ENCODE measurements at places on chromosomes 2 and 18. TPM values are rescaled to one million over a fixed set of nuclear protein-coding genes. Genes with fewer than 3 reads are reported as not detected.

Gene CD28
- not detected for total RNA-seq

Gene KHK
- 1.7 TPM for total RNA-seq

DNA sequence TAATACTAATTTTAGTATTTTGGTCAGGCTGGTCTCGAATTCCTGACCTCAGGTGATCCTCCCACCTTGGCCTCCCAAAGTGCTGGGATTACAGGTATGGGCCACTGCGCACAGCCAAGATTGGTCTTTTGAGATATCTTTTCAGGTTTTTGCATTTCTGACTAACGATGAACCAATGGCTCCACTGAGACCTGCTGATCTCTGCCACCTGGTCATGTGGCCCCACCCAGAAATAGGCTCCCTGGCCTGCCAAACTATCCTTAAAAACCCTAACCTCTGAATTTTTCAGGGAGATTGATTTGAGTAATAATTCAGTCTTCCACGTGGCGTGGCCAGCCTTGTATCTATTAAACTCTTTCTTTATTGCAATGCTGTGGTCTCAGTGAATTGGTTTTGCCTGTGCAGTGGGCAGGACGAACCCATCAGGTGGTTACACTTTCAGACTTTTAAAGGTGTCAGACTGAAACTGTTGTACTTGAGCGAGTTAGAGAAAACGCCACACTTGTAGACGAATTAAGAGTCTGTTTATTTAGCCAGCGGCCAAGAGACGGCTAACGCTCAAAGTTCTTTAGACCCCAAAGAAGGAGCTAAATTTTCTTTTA lies 85.8 kb upstream of the MSH6 start:
- DNase-seq, result no peak
- H3K4me1 ChIP-seq, result no peaks in the 10 kb centered on the region
- no peaks in the 10 kb centered on the region for H3K27me3 ChIP-seq
- H3K36me3 ChIP-seq, result no peaks in the 10 kb centered on the region

DNA sequence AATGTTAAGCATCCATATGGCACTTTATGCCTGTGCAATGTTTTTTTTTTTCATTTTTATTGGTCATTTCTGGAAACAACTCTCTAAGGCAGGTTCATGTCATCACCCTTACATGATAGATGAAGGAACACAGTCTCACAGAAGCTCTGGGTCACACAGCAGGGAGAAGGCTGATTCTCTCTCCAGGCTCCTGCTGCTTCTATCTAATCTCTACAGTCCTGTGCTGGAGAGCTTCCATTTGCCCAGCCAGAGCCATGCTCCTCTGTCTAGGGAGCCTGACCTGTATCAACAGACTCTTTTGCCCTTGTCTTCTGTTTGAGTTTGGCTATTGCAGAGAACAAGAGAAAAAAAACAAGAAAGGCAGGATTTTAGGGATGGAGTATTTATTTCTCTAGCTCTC lies 584.8 kb downstream of the MBD2 start:
- H3K27me3 ChIP-seq, result no peaks in the 10 kb centered on the region
- H3K36me3 ChIP-seq, result no peaks in the 10 kb centered on the region
- no peak overlapping the region for H3K27ac ChIP-seq
- no peaks in the 10 kb centered on the region for H3K4me1 ChIP-seq
- DNase-seq, result no peak

DNA sequence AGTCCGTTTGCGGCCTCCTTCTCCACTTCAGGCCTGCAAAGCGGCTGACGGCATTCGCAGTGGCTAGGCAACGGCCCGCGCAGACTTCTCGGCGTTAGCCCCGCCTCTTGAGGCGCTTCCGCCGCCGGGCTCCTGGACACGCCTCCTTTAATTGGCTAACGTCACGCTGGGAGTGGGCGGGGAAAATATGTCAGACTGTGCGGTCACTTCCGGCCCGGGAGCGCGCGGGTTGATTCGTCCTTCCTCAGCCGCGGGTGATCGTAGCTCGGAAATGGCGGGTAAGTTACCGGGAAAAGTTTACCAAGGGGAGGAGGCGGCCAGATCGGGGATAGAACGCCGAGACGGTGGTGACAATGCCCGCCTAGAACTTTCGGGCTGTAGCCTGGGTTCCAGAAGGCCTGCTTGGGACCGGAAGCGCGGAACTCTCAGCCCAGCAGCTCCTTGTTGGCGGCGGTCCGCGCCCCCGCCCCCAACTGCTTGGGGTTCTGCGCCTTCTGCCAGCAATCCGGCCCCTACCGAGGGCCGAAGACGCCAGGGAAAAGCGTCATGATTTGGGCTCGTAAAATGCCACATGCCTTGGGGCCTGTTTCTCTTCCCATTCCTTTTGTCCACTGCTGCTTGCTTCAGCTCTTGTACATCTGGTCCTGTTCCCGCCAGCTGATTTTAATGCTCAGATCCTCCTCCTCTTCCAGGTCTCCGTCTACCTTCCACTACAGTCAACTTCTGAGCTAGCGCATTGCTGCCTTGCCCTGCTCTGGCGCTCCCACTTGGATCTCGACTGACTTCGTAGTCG lies at the start of gene HAT1:
Gene HAT1 (plus strand): TSS at position 232 of the 793 bp plus-strand sequence. CDS start 40 bp downstream, at position 272.
- peak within 1 kb of the TSS; percentile 90 for H3K4me3 ChIP-seq
- H3K36me3 ChIP-seq, result peaks cover 19% of the 10 kb centered on the region
- peaks cover 16% of the 10 kb centered on the region for H3K4me1 ChIP-seq
- no peaks in the 10 kb centered on the region for H3K27me3 ChIP-seq
- peak; percentile 98 for DNase-seq

Gene CHRND
- total RNA-seq, result not detected

DNA sequence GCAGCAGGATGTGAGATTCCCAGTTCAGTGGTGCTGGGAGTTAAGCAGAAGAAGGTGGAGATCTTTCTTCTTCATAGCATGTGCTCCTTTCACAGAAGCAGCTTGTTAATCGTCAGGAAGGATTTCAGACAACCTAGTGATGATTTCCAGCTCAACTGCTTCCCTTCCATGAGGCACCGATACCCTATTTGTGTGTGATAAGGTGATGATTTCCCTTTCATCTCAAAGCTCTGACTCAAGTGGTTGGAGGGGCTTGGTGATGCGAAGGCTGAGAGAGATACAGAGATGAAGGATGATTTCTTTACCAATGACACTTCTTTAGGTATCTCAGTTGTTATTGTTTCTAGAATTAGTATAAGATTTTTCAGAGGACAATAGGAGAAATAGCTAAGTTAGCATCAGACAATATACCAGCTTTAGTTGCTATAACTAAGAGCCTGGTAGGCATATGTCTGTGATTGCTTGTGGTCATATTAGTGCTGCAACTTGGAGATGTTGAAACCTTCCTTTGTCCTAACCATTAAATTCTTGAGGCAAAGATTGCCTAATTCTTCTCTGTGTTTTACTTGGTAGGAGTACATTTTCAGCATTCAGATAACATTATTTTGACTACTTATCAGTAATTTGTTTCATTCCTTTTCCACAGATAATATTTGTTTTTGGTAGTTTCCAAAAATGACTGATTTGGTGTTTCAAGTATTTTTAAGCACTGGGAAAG lies 111.3 kb downstream of the PLCL1 start:
- H3K4me3 ChIP-seq, result no peak overlapping the region
- DNase-seq, result peak; percentile 62
- H3K36me3 ChIP-seq, result no peaks in the 10 kb centered on the region
- H3K27me3 ChIP-seq, result no peaks in the 10 kb centered on the region
- peak overlapping the region; percentile 47 for H3K27ac ChIP-seq

DNA sequence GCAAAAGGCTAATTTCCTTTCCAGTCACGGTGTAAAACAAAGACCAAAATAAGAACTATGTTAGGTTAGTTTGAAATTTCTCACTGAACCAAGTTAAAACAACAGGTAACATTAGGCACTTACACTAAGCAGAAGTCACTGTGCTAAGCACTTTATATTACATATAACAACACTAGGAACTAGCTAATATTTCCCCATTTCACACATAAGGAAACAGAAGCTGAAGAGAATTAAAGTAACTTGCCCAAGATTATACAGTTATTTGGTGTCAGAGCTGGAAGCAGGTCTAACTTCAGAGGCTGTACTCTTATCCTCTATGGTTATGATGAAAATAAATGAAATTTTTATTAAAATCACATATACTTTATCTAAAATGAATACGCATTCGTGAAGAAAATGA lies 5.9 kb downstream of the ITSN2 start:
- peaks cover 7% of the 10 kb centered on the region for H3K36me3 ChIP-seq
- no peak overlapping the region for H3K4me3 ChIP-seq
- DNase-seq, result no peak
- no peaks in the 10 kb centered on the region for H3K27me3 ChIP-seq
- H3K27ac ChIP-seq, result peak overlapping the region; percentile 14

- H3K4me1 ChIP-seq, result no peaks in the 10 kb centered on the region
- no peaks in the 10 kb centered on the region for H3K27me3 ChIP-seq
- H3K27ac ChIP-seq, result no peak overlapping the region
- no peak for DNase-seq
- H3K36me3 ChIP-seq, result no peaks in the 10 kb centered on the region
- no peak overlapping the region for H3K4me3 ChIP-seq
Measured at GRCh38 chr2:71291398-71291797, 40.2 kb upstream of the ZNF638 start.

GRCh38 chr2:111034606-111035005 lies 86.1 kb upstream of the BCL2L11 start:
- peaks cover 28% of the 10 kb centered on the region for H3K27me3 ChIP-seq
- peaks cover 22% of the 10 kb centered on the region for H3K4me1 ChIP-seq
- DNase-seq, result no peak
- H3K36me3 ChIP-seq, result peaks cover 5% of the 10 kb centered on the region
- H3K4me3 ChIP-seq, result no peak overlapping the region

DNA sequence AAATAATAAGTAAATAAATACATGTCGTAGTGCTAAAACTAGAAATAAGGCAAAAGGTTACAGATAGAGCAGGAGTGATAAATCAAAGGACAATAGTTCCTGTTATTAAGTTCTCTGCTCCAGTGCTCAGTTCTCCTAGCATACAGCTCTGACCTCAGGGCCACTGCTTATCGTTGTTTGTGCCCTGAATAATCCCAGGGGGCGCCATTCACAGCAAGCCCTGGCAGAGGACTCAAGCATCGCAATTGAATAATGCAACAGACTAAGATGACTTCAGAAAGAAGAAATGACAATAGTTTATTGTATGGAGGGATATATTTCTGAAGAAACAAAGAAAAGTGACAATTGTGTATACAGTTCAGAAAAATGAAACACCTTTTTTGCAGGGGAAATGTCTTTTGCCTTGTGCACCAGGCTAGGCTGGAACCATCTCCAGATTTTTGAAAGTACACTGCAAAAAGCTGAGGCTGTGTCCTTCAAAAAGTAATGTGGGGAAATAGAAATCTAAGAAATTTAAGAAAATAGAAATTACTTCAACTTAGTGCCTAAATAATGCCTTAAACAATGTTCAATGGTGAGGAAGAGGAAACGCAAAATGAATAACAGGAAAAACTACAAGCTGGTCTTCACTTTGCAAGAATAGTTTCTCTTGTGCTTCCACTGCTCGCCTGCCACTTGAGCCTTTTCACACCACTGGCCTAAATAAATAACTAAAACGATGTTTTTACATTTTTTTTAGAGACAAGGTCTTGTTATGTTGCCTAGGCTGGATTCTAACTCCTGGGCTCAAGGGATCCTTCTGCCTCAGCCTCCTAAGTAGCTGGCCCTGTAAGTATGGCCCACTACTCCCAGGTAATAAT lies 19.0 kb upstream of the CCNYL1 start:
- no peaks in the 10 kb centered on the region for H3K27me3 ChIP-seq
- no peaks in the 10 kb centered on the region for H3K36me3 ChIP-seq
- no peak overlapping the region for H3K27ac ChIP-seq
- peak; percentile 51 for DNase-seq
- H3K4me3 ChIP-seq, result no peak overlapping the region

Gene IL18RAP
- total RNA-seq, result not detected

- no peaks in the 10 kb centered on the region for H3K36me3 ChIP-seq
- peaks cover 51% of the 10 kb centered on the region for H3K27me3 ChIP-seq
Measured at GRCh38 chr2:175686002-175686401, 316.1 kb downstream of the LNPK start.

DNA sequence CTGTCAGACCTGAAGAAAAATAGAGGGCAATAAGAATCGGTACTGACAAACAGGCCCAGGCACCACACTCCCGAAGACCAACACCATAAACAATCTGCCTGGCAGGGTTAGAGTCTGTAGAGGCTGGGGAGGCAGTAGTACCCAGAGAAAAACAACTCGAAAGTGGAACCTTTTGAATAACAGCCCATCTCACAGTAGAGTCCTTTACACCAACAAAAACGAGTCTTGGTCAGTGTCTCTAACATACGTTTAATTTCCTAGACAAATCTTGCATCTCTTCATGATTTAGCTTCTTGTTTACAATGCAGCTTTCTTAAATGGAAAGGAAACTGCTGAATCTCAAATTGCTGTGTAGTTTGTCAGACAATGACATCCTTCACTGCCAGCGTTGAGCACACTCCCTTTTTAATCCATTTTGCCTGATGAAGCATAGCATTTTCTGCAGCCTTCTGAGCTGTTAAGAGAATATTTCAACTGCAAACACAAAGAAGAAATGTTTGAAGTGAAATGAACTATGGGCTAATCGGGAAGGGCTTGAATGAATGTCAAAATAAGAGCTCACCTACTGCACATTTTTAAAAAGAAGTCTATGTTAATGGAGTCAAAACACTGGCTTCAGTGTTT lies 73.1 kb upstream of the DSG1 start:
- peak overlapping the region; percentile 39 for H3K27ac ChIP-seq
- no peak for DNase-seq
- H3K4me1 ChIP-seq, result peaks cover 43% of the 10 kb centered on the region
- H3K27me3 ChIP-seq, result no peaks in the 10 kb centered on the region
- no peaks in the 10 kb centered on the region for H3K36me3 ChIP-seq
- H3K4me3 ChIP-seq, result peak overlapping the region; percentile 60

Gene HOXD9
- not detected for total RNA-seq

- peak; percentile 33 for DNase-seq
- H3K27me3 ChIP-seq, result no peaks in the 10 kb centered on the region
- H3K4me3 ChIP-seq, result no peak overlapping the region
- H3K27ac ChIP-seq, result no peak overlapping the region
- peaks cover 7% of the 10 kb centered on the region for H3K36me3 ChIP-seq
- H3K4me1 ChIP-seq, result no peaks in the 10 kb centered on the region
Measured at GRCh38 chr2:120844070-120844738, 108.5 kb downstream of the GLI2 start.

DNA sequence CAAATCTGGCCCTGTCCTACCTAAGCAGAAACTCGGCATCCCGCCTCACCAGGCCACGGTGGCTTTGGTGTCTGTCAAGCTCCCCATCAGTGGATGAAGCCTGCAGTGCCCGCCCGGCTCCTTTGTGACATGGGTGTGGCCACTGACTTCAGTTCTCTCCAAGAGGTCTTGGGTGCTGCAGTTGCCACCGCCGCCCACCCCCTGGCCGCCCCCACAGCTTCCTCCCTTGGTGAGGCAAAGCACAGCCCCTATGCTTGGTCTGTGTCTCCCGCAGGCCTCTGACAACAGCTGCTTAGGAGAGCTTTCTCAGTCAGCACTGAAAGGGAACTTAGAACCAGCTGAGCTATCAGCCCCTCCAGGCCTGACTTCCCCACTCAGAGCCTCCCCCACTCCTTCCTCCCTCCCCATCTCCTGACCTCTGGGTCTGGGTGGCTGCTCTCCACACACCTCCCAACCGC lies 22.9 kb upstream of the GPR55 start:
- H3K27me3 ChIP-seq, result no peaks in the 10 kb centered on the region
- no peak for DNase-seq
- H3K36me3 ChIP-seq, result no peaks in the 10 kb centered on the region
- H3K4me1 ChIP-seq, result peaks cover 1% of the 10 kb centered on the region
- H3K27ac ChIP-seq, result no peak overlapping the region
- H3K4me3 ChIP-seq, result no peak overlapping the region

Gene SCG2
- 0.84 TPM for total RNA-seq

Measured in MCF 10A (cell line).